ENCODE measurements at places on chromosomes 2 and 18.

GRCh38 chr18:51196811-51197660 lies 445 bp downstream of the MEX3C start:
- peak; percentile 16 for DNase-seq

GRCh38 chr2:172247203-172247602 lies 144.5 kb upstream of the DLX2 start:
- DNase-seq = no peak

DNA sequence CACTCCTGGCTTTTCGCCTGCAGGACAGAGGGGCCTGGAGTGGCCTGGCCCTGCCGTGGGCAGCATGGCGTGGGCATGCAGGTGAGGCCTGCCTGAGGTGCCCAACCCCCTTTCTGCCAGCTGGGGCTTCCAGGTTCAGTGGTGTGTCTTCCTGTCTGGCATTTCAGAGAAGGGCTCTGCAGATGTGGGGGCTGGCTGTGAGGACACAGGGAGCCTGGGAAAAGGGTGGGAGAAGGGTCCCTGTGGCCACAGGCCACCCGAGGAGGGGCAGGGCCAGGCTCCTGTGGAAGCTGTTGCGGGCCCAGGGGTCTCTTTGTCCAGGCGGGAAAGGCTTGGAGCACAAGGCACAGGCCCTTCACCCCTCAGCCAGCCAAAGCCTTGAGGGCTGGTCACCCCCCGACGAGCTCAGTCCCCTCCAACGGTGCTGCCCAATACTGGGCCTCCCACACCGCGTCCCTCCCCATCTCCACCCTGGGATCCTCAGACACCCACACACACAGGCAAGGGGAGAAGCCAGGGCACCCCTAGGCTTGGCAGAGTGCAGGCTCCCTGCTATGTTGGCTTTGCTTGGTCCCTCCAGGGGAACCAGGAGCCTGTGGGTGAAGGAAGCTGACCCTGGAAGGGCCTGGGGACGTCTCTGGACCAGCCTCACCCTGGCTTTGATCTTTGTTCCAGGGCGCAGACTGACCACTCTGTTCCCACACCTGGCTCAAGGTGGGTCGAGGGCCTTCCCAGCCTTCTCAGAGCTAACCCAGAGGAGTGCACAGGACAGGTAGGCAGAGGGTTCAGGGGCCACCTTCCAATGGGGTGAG lies 3.7 kb upstream of the AQP12A start:
- no peak for DNase-seq

GRCh38 chr2:152319822-152320570 lies 15.0 kb upstream of the FMNL2 start:
- DNase-seq = no peak

- no peak for DNase-seq
Measured at GRCh38 chr2:43898134-43898837, 59.5 kb downstream of the ABCG8 start.

GRCh38 chr2:187003611-187004010 lies 154.6 kb upstream of the ZSWIM2 start:
- DNase-seq = no peak

- peak; percentile 18 for DNase-seq
Measured at GRCh38 chr18:66630831-66631230, 26.9 kb upstream of the CDH19 start.

DNA sequence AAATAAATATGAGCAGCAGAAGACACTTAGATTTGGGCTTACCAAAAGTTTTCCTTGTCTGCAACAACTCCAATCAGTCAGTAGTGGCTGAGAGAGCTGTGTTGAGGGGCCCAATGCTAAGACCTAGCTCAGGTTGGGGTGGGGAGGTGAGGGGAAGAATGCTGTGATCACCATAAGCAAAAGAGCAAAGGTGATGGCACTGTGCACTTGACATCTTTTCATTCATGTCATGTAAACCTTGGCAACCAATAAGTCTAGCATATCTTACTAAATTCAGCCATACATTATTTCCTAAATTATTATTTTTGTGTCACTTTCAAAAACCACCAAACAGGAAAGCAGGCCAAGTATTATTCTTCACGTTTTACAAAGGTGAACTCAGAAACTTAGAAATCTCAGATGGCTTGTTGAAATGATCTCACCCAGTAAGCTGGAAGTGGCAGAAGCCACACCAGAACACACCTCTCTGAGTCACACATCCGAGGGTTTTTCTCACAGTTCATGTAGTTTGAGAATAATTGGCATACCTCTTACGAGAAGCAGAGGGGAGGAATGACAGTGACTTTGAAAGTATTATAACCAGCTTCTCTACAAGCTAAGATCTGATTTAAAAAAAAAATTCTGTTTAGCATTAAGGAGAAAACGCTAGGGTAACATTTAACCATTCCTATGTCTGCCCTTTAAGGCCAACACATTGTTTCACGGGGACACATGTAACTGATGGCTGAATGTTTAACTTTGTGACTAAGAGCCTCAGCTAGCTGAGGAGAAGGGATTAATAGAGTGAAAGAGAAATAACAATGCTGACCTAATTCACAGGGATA lies 43.3 kb upstream of the SETBP1 start:
- DNase-seq = no peak

- DNase-seq = no peak
Measured at GRCh38 chr18:23138471-23138870, 3.2 kb downstream of the CABLES1 start.

- no peak for DNase-seq
Measured at GRCh38 chr18:3458952-3459853, 9.2 kb downstream of the TGIF1 start.

DNA sequence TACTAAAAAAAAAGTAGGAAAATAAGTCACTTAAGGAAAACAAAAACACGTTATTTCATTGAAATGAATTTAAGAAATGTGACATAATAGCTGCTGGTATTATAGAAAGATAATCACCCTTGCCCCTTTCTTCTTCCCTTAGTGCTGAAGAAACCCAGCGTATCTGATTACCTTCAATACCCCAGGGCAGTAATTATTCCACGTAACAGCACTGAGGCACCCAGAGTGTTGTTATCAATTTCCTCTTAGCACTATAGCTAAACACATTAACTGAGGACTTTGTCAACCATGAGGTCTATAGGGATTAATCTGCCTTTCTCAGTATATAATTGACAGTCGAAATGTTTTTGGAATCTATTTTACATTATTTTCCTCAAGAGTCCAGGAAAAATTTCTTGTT lies 180.0 kb upstream of the NXPH2 start:
- no peak for DNase-seq

- DNase-seq = no peak
Measured at GRCh38 chr2:47072728-47073191, 82.3 kb downstream of the STPG4 start.

DNA sequence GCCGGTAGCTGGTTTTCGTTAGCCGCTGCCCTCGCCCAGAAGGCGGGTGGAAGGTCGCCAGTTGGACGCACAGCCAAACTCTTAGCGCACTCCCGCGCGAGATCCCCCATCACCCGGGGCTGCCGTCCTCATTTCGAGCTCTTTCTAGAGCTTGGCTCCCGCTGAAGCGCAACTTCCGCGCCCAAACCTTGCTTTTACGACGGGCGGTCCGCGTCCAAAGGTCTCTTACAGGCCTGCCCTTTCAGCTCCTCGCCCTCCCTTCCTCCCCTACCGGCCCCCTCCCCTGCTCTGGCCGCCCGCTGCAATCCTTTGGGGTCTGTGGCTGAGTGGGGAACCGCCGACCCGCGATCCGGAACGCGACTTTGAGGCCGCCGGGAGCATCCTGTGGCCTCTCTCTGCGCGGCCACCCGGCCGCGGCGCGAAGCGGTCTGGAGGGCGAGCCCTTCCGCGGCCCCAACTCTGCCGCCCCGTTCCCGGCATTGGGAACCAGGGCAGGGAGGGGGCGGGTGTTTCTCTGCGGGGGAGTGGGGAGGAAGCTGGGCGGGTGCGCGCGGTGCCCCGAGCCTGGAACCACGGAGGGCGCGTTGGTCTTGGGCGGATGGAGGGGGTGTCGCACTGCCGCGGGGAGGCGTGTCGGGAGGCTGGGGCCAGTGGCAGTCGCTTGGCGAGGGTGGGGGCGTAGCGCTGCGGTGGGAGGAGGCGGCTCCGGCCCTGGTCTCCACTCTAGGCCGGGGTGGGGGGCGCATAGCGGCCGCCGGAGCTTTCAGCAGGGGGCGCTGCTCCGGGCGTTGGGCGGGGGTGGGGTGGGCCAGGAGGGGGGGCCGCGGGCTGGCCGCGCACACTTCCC lies at the start of gene GDF7:
TSS of gene GDF7 (plus strand) at position 841 of the 847 bp plus-strand sequence. CDS start 96 bp downstream, outside the sequence.
- DNase-seq = no peak

GRCh38 chr2:61737841-61738240 lies 116.0 kb downstream of the FAM161A start:
- no peak for DNase-seq

DNA sequence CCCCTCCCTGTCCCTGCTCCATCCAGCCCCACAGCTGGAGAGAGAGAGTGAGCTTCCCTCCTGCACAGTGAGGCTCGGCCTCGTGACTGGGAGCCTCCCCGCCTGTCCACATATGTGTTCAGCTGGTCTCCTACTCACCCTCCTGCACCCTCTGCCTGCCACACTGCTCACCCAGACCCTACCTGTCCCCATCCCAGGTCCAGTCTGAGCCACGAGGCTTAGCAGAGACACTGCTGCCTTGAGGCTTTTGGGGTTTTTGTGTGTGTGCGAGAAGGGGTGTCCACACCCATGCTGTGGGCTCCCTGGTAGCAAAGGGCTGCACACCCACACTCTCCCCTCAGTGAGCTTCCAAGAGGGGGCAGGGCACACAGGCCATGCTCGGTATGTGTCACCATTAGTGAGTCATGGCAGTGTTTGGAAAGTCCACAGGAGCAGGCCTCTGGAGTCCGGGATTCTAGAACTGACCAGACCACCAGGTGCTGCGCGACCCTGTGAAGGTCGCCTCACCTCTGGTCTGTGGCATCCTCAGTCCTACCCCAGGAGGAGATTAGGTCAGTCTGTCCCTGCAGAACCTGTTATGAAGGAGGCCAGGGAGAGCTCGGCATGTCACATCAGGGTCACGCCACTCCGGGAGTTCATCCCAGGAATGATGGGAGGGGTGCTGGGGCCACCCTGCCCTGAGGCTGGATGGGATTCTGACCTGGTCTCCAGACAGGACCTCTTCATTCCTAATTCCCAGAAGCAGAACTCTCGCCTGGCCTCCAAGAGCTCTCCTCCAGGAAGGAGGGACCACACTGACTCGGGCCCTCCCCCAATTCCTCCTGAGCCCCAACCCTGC lies 39.9 kb upstream of the SMAD7 start:
- DNase-seq = no peak

- no peak for DNase-seq
Measured at GRCh38 chr2:168058675-168059074, 188.7 kb downstream of the STK39 start.

DNA sequence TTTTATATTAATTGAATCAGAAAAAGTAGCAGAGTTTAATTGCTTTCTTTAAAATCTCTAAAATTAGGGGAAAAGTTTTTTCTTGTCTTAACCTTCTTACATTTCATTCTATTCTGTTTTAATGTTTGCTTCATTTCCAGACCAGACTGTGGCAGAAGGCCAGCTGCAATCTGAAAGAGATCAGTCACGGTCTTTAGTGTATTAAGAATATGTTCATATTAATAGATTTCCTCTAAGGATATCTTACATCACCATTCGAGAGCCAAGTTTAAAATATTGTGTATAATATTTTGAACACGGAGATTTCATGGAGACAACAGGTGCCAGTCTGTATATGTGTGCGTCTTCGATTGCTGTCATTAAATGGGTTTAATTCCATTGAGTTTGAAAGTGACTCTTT lies 230.9 kb upstream of the ZSWIM2 start:
- DNase-seq = no peak

DNA sequence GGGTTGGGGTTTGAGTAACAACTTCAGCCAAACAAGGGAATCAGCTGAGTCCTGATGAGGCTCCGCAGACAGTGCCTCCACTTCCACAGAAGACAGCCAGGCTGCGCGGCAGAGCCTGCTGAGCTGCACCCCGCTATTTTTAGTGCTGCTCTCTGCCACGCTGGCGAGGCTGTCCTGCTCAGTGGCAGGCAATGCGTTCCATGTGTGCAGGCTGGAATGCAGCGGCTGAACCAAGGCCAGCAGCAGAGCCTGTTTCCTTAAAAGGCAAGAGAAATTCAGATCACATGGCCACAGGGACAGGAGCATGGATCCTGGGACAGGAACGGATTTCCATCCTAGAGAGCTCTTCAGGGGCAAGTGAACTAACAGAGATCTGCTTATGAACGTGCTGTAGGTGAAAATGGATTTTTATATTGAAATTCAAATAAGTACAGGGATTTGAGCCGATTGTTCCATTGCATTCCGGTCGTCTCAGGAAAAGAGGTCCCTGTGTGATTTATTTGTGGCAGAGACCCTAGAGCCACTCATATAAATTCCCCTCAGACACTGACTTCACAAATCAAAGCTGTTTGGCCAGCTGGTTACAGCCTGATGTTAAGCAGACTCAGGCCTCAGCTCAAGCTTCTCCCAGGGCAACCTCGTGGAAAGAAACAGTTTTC lies 98.7 kb downstream of the COL6A3 start:
- no peak for DNase-seq

DNA sequence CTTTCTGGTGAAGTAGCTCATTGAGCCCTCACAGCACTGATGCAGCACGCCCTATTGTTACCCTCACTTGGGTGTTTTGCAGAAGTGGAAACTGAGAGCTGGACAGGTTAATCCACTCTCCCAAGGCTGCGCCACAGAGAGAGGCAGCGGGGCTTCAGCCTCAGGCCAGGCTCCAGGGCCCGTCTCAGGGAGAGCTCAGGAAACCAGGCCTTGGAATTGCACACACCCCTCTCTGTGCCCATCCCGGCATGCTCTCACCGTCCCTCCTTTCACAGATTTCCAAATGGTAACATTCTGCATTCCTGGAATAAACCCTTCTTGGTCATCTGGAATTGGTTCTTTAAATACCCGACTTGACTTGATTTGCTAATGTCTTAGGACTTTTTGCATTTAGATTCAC lies 51.5 kb downstream of the TWIST2 start:
- DNase-seq = no peak

DNA sequence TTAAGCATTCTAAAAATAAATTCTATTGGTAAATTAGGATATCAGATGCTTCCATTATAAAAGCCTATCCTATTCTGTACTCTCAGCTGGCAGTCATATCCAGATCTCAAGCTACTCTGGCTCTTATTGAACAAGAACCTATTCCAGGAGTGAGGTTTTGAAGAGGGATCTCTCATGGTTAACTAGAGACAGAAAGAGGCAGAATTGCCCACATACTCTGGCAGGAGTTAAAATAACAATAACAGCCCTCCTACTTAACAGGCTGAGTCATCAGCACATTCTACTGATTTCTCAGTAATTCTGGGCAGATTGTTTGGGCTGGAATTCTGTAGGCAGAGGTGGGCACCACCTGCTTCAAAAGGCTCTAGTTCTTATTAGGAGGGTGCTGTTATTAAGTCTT lies 142.0 kb upstream of the UNC80 start:
- no peak for DNase-seq

DNA sequence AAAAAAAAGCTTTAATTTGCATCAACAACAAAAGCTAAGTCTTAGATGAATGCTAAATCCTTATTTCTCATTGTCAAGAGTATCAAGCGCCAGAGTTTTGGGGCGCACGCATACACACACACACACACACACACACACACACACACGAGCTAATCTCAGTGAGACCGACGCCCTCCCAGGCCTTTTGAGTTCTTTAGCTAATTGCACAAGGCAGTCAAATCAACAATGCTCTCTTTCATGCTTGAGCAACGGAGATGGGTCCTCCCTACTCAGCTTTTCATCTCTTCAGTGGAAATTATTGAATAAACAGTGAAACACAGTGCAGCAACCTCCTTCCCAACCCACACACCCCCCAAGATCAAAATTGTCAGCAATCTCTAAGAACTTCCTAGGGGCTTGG lies 19.2 kb downstream of the GKN1 start:
- no peak for DNase-seq
